Stimulated activated CD4-positive, alpha-beta T cell treated with anti-CD3 and anti-CD28 coated beads, Interleukin-4, amount 100 ng/mL, for 4 hours (primary cell): ENCODE measurements at places on chromosomes 2 and 18.

DNA sequence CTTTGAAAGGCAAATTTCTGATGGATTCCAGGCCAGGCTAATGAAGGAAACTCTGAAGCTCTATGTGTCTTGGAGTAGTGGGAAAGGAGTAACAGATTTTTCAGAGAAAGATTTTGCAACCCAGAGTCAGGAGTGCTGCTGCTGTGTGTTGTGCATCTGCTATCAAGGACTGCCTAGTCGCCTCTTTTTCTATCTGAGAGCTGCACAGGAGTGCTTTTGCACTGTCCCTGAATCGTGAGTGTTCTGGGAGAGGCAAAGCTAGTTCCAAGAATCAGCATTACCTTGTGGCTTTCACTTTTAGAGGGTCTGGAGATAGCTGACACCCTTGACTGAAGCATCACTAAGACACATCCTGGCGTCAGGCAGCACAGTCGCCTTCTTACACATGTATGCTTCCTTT, 336.4 kb downstream of the PARD3B start:
- DNase-seq, result no peak

GRCh38 chr2:64696636-64697035, 42.9 kb upstream of the SERTAD2 start:
- no peak for DNase-seq

- DNase-seq, result no peak
Observed at GRCh38 chr2:159226059-159226461, 60.4 kb downstream of the WDSUB1 start.

GRCh38 chr2:187143537-187143936, 294.6 kb upstream of the ZSWIM2 start:
- no peak for DNase-seq

- no peak for DNase-seq
Observed at GRCh38 chr2:76330865-76331264, 620.1 kb upstream of the GCFC2 start.
